Vagina (tissue), 2 donors: ENCODE measurements at places on chromosomes 16 and 17.

DNA sequence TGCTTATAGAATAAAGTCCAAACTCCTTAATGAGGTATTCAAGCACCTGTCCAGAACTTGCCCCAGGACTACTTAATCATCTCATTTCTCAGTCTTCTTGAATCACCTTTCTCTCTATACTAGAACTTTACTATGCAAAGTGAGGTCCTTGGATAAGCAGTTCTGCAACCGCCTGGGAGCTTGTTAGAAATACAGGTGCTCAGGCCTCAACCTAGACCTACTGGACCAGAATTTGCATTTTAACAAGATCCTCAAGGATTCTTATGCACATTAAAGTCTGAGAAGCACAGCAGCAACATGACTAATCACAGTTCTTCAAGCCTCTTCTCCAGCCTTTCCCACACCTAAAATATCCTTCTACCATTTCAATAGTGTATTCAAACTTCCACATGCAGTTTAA lies 61.7 kb downstream of the GRB7 start:
- H3K27ac ChIP-seq: no peak overlapping the region
- no peak for DNase-seq

DNA sequence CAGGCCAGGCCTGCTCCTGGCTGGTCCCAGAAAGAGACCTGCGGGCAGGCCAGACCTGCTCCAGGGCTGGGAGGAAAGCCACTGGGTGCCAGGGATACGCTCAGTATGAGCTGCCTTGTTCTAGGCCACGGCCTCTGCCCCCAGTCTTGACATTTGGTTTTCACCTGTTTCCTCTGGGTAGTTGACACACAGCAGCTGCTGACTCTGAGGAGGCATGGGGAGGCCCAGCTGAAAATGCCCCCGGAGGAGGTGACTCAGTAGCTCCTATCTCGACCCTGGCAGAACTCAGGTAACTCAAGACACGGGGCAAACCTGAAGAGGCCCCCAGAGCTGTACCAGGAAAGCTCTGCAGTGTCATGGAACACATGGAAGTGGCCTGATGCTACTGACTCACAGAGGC lies 13.9 kb upstream of the ADGRG1 start:
- H3K27ac ChIP-seq: no peak overlapping the region
- no peak overlapping the region for H3K4me3 ChIP-seq
- peaks cover 9% of the 10 kb centered on the region for H3K4me1 ChIP-seq
- no peak for DNase-seq
- no peaks in the 10 kb centered on the region for H3K36me3 ChIP-seq

DNA sequence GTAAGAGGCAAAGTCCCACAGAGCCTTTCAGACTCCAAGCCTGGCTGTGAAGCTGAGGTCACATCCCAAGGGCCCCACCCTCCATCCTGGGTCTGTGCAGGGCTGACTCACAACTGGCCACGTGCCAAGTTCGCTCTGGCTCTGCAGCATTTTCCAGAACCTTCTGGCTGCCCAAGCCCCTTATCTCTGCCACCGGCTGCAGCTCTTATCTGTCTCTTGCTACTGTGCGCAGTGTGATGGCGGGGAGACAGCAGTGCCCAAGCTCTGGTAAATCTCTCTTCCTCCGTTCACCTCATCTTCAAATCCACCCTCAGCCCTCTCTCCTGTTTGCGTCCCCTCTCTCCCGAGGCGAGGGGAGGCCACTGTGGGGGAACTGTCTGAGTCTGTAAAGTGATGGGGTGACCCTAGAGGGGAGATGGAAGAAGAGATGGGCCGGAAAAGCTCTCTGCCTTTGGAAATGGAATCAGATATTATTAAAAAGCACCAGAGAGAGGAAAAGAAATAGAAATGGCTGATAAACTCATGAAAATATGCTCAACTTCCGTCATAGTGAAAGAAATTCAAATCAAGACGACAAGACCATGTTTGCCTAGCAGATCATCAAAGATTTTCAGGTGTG lies 162.7 kb upstream of the CDC42EP4 start:
- peaks cover 8% of the 10 kb centered on the region for H3K4me1 ChIP-seq
- no peak overlapping the region for H3K4me3 ChIP-seq
- no peak overlapping the region for H3K27ac ChIP-seq
- no peak for DNase-seq

DNA sequence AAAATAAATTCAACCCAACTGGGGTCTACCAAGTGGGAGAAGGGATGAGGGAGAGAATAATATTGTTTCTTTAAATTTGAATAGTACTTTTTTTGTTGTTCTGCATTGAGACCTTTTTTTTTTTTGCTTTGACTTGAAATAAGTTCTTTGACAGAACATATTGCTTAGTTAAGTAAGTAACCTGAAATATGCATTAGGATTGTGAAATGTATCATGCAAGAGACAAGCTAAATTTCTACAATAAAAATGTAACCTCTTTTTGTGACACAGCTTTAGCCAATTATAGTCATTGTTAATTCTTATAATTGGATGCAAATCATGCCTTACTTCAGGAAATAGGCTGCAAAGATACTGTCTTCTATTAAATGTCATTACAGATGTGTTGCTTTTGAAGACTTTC lies 150.0 kb upstream of the GOT2 start:
- H3K27ac ChIP-seq: no peak overlapping the region
- no peak overlapping the region for H3K4me3 ChIP-seq
- no peaks in the 10 kb centered on the region for H3K27me3 ChIP-seq

- no peaks in the 10 kb centered on the region for H3K36me3 ChIP-seq
- DNase-seq: no peak
- no peaks in the 10 kb centered on the region for H3K27me3 ChIP-seq
- no peak overlapping the region for H3K4me3 ChIP-seq
These were observed 140.3 kb downstream of the SLC39A11 start for GRCh38 chr17:72952220-72952619.

DNA sequence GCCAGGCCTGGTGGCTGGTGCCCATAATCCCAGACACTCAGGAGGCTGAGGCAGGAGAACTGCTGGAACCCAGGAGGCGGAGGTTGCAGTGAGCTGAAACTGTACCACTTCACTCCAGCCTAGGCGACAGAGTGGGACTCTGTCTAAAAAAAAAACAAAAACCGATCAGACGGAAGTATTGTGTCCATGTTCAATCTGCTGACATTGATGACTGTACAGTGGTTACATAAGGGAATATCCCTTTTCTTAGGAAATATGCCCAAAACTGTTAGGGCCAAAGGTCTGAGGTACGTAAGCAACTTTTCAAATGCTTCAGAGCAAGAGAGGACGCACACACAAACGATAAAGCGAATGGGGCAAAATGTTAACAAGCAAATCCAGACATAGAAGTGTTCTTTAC lies 69.8 kb upstream of the DNAH17 start:
- no peak for DNase-seq
- H3K4me3 ChIP-seq: no peak overlapping the region
- H3K27ac ChIP-seq: no peak overlapping the region
- H3K27me3 ChIP-seq: no peaks in the 10 kb centered on the region
- H3K4me1 ChIP-seq: no peaks in the 10 kb centered on the region
- H3K36me3 ChIP-seq: no peaks in the 10 kb centered on the region

GRCh38 chr17:68910251-68910705 lies 44.9 kb downstream of the ABCA8 start:
- H3K4me3 ChIP-seq: no peak overlapping the region
- peaks cover 23% of the 10 kb centered on the region for H3K4me1 ChIP-seq
- no peaks in the 10 kb centered on the region for H3K27me3 ChIP-seq
- no peak for DNase-seq
- H3K36me3 ChIP-seq: no peaks in the 10 kb centered on the region
- peak overlapping the region; percentile 76 for H3K27ac ChIP-seq

- H3K27me3 ChIP-seq: no peaks in the 10 kb centered on the region
- H3K27ac ChIP-seq: no peak overlapping the region
- H3K4me3 ChIP-seq: no peak overlapping the region
- H3K4me1 ChIP-seq: peaks cover 20% of the 10 kb centered on the region
- H3K36me3 ChIP-seq: no peaks in the 10 kb centered on the region
These were observed 214.3 kb upstream of the CDH5 start for GRCh38 chr16:66152181-66152580.

- H3K27ac ChIP-seq: no peak overlapping the region
- H3K36me3 ChIP-seq: no peaks in the 10 kb centered on the region
- peaks cover 4% of the 10 kb centered on the region for H3K27me3 ChIP-seq
These were observed 4.0 kb downstream of the WNK4 start for GRCh38 chr17:42784409-42784808.
